Stimulated activated CD4-positive, alpha-beta T cell treated with anti-CD3 and anti-CD28 coated beads, Interleukin-1b, Interleukin-23, amount 100 ng/mL, for 1 hour (primary cell): ENCODE measurements at places on chromosomes 1 and 21.
A peak's percentile ranks its signal among the peaks of the same experiment; 100 is the strongest.

GRCh38 chr21:40563900-40564299 lies 283.1 kb downstream of the DSCAM start:
- DNase-seq: no peak

DNA sequence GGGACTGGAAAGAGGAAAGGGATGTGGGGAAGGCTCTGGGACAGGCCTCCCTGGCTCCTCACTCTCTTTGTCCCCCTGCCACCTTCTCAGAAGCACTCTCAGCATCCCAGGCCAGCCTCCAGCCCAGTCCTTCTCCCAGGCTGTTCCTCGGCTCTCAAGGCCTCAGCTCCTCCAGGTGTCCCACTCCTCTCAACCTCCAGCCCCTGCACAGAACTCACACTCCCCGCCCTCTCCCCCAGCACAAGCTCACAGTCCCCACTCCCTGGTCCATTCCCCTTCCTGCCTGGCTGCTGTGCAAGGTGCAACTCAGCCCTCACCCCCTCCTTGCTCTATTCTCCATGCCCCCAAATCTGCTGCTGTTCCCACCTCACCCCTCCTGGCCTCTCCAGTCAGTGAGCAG lies 185.0 kb downstream of the HIVEP3 start:
- no peak for DNase-seq

DNA sequence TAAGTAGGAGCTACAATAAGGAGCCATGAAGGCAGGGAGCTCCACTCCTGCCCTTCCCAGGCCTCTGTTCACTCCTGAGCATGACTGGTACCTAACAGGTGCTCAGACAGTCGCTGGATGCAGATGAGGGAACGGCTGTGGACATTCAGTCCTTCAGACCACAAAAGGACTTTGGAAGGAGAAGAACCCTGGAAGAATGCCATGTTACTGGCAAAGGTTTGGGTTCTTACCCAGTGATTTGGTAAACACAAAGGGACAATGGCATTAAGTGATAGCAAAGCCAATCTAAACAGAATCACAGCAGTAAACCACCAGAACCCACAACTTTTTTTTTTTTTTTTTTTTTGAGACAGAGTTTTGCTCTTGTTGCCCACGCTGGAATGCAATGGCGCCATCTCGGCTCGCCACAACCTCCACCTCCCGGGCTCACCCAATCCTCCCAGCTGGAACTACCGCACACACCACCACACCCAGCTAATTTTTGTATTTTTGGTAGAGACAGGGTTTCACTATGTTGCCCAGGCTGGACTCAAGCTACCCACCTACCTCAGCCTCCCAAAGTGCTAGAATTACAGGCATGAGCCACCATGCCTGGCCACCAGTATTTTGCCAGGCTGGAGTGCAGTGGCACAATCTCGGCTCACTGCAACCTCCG lies 7.5 kb upstream of the CBR3 start:
- DNase-seq: no peak

DNA sequence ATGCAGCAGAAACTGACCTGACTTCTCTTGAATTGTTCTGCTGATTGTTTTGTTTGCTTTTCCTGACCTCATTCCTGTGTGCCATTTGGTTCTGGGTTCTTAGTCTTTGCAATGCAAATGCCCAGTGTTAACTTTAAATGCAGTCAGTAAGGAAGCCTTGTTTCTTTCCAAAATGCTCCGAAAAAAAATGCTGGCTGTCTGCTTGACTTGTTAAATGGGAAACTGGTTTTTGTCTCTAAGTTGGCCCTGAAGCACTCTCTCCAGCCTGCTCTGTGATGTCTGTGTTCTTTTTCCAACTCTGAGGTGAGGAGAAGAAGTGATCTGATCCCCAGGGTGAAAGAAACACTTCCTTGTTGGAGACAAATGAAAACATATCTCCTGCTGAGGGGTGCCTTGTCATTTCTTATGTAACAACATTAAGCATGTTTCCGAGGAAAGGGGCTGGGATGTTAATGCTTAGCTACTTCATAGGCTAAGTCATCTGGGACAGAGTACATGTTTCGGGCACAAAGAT lies 256.3 kb upstream of the ADGRL4 start:
- no peak for DNase-seq

GRCh38 chr1:11761988-11762406 lies at the start of gene C1orf167:
C1orf167 (plus strand) TSS chr1:11762193; CDS start chr1:11764401, 2,208 bp downstream.
- peak; percentile 4 for DNase-seq

- DNase-seq: no peak
Observed at GRCh38 chr1:17032741-17033140, 21.0 kb upstream of the ATP13A2 start.

DNA sequence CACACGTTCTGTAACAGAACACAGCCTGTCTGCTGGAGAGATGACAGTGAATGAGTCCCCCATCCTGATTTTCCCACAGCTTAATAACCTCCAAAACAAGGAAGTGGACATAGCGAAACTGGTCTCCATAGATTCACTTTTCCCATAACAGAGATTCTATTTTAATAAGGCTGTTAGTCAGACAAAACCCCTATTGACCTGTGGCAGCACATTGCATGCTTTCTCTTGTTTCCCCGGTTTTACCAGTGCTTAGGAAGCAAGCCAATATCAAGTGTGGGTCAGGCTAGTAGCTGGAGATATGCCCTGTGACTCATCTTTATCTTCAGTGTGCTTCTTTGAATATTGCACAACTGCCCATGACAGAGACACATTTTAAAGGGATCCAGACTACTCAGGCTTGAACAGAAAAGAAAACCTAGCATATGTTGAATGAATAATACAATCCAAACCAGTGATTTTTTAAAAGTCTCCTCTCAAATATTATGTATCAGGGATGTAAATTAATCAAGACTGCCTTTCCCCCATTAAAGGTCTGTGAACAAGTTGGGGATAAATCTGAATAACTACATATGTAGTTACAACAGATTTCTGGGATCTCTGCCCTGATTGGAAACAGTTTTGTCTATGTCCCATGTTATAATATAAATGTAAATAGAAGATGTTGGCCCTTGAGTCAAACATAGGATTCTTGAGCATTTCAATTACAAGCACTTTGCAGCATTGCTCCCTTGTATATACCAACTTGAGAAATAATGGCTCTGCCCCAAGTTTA lies 11.9 kb upstream of the CLDN8 start:
- no peak for DNase-seq

DNA sequence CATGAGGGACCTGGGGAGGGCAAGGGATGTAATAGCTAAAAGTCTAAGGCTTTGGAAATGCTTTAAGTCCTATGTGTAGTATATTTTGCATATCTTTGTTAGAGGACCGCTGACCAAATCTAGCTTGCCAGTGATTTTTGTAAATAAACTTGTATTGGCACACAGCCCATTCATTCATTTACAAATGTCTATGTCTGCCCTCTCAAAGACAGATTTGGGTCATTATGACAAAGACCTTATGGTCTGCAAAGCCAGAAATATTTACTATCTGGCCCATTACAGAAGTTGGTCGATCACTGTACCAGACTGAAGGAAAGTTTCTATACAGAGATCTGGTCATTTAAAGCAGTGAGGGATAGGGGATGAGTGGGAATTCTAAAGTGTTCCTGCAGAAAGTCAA lies 120.1 kb upstream of the RAVER2 start:
- no peak for DNase-seq

DNA sequence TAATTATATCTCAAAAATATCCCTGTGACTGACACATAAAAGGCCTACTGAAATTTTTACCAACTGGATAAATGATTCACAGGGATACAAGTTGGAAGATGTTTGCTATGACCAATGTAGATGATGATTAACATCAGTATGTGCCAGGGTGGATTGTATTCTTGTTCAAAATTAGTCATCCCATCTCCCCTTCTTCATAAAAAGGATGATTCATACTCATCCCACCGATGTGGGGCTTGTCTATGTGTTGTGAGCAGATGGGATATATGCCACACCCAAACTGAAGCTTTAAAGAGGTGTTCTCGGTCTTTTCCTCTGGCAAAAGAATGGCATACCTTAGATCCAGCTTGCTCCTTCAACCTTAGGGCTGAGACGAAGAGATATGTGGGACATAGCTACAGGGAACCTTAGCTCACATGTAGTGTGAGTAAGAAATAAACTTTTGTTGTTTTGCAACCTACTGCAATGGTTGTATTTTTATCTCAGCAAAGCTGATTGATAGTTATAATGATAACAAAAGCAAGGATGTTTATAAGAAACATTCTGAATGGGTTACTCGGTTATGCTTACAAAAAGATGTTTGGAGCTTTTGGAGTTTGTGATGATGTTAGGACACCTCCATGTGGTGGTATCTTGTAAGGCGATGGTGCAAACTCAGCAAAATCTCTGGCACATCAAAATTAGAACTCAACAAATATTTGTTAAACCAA lies 29.4 kb downstream of the SPATA17 start:
- no peak for DNase-seq

- DNase-seq: no peak
Observed at GRCh38 chr1:66575739-66576138, 41.8 kb downstream of the SGIP1 start.

DNA sequence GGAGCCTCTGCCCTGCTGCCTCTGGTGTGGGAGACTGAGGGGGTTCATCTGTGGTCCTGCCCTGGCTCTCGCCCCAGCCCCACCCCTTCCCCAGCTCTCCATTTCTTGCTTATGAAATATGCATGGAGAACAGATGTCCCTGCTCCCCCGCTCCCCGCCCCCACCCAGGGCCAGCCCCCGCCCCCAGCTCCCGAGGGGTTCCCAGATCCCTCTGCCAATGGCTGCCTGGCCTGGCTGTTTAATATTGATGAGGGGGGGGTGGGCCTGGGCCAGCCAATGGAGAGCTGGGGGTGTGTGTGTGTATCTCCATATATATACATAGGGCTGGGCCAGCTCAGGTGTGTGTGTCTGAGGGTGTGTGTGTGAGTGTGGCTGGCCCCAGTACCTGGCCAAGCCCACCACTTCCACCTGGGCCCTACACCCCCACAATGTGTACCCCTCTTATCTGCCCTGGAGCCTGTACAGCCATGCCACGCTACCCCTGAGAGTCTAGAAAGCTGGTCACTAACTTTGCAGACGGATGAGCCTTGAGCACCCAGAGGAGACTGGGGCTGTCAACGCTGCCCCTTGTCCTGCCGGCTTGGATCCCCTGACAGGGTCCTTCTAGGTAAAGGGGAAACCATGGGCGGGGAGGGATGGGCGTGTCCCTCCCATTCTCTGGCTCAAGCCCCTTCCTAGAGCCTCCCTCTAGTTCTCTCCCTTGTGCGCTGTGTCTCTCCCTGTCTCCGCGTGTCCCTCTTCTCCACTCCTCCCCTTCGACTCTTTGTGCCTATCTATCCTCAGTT lies at the start of gene NHLH1:
Gene NHLH1, plus strand, starts transcription at position 341 of the 785 bp plus-strand sequence. CDS start 3,661 bp downstream, outside the sequence.
- DNase-seq: no peak

DNA sequence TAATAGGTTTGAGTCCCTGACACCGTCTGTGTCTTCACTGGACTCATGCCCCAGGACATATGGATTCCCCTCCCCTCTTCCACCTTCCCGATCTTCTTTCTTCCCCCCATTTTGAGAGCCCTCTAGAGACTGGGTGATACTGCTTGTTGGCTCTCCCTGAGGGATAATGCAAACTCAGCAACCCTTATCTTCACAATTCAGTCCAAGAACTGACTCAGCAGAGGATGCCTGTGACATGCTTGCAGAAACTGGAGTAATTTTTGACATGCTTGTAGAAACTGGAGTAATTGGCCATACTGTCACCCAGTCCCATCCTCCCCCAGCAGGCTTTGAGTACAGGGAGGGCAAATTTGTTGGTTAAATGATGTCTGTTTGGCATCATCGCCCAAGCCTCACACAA lies 127.6 kb upstream of the CTTNBP2NL start:
- DNase-seq: no peak

- no peak for DNase-seq
Observed at GRCh38 chr1:203926025-203926540, 64.7 kb downstream of the SNRPE start.

GRCh38 chr1:76142771-76143540 lies 68.4 kb downstream of the ST6GALNAC3 start:
- no peak for DNase-seq

DNA sequence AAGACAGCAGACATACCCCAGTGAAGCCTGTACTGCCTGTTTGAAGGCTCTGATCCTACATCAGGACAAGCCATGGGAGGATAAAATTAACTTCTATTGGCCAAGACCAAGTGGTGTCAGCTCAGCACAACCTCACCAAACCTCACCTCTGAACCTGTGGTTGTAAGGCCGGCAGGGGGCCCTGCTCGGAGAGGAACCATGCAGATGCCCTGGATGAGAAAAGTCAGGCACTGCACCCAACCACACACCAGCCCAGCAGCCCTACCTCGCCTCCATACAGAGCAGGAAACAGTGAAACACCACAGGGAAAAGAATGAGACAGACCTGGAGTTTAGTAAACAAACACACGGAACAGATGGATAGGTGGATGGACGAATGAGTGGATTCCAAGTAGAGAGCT lies 70.0 kb upstream of the PAX7 start:
- DNase-seq: no peak

- no peak for DNase-seq
Observed at GRCh38 chr1:171805395-171806115, 24.1 kb downstream of the METTL13 start.

GRCh38 chr1:11151826-11152612 lies 37.1 kb upstream of the ANGPTL7 start:
- DNase-seq: no peak

DNA sequence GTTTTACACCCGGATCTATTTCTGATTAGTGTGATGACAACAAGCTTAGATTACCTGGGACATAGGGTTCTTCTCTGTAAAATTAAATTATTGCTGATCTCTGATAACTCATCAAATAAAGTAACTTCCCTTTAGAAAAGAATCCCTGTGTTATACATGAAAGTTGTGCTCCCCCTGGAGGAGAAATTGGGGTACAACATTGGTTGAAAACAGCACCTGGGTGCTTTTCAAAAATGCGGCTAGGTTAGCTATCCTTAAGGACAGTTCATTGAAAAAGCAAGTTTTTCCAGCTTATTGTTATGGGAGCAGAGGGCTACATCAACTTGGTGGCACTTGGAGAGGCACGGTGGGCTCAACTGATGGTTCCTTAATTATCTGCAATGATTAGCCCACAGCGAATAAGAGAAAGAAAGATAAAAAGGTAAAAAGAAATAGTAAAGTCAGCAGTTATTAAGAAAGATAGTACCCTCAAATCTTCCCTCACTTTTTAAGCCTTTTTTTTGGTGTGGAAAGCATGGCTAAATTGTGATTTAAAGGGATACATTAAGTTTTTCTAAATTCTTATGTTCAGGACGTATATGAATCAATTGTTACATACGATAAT lies 97.8 kb downstream of the FMN2 start:
- no peak for DNase-seq

- DNase-seq: no peak
Observed at GRCh38 chr1:37282764-37283163, 191.6 kb upstream of the ZC3H12A start.

DNA sequence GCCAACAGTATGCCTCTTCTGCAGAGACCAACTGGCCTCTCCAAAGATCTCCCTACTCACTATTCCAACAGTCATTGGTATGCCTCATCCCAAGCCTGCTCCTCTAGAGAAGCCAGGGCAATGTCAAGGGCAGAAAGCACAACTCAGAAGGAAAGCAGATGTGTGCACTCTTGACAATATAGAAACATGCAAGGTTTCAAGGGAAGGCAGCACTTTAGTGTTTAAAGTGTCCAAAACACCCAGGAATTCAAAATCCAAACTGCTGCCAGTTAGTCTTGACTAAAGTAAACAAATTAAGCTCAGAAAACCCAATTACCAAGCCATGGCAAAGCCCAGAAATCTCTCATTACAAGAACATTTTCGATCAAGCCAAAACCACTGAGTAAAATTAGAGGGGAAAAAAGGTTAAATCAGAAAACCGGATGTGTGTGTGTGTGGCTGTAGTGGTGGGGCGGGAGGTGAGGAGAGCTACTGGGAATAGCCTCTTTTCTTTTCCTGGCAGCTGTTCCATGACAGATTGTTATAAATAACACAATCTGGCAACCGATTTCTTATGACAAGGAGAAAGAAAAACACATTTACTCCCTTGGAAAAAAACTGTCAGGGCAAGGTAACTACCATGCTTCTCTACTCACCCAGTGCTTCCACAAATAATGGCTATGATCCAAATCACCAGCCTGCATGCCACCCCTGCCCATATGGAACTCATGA lies 39.2 kb downstream of the EIF2B3 start:
- DNase-seq: no peak
